ENCODE measurements at places on chromosomes 7 and 10.

DNA sequence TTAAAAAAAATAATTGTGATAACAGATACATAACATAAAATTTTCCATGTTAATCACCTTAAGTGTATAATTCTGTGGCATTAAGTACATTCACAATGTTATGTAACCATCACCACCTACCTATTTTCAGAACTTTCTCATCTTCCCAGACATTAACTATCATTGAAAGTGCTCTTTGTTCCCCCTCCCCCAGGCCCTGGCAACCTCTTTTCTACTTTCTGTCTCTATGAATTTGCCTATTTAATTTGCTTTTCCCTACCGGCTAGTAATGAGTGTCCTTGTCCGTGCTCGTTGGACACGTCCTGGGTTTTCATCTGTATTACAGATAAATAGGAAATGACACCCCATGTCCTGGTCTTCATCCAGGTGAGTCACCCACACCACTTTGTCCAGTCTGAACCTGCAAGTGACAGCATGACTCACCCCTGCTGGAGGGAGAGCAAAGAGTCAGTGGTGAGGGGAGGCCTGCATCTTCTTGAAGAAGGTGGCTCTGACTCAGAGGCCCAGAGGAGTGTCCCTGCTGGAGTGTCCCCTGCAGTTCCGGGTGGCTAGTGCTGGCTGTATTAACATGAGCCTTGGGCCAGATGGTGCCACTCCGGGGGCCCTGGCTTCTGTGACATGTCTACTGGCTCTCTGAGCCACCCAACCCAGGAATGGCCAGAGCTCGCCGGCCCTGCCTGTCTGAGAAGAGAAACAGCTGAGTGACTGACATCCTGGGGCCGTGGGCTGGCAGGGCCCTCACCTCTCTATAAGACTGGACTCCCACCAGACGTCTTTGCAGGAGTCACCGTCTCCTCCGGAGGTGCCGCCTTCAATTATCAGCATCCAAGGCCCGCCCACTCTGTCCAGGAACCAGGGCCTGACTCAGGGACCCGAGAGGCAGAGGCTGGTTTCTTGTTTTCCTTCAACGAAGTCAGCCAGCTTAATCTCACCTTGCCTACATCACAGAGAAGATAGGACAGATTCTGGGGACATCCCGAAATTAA, 503.2 kb upstream of the MKI67 start:
- DNase-seq, result no peak

DNA sequence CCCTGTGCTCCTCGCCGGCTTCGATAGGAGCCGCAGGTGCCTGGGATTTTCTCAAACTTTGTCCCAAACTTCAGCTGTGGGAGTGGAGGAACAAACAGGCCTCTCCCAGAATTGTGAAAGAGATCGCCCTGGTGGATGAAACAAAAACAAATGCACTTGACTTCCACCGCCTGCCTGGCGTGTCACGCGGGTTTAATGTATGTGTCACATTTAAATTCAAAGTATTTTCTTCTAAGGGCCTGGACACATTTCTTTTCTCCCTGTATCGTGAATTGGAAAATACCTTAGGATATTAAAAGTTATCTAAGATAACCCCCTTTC, 694 bp upstream of the WASL start:
- no peak for DNase-seq

DNA sequence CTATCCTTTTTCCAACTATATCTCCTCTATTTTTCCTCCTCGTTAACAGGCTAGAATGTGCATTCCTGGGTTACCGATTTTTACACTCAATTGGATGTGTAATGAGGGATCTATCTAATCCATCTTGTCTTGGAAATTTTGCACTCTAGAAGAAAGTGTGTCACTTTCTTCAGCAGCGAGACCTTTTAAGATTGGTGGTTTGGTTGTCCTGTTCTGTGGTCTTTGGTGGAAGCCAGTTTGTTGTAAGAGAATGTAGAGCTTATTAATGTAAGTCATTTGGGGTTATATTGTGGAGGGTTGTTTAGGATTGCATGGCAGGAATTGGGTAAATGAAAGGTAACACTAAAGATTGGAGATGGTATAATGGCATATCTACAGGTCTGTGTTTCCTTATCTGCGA, 16.7 kb downstream of the CDK1 start:
- DNase-seq, result no peak

- DNase-seq, result no peak
Observed at GRCh38 chr10:8045726-8046494, 8.6 kb upstream of the GATA3 start.

- no peak for DNase-seq
Observed at GRCh38 chr7:99531354-99531765, 20.6 kb downstream of the FAM200A start.

DNA sequence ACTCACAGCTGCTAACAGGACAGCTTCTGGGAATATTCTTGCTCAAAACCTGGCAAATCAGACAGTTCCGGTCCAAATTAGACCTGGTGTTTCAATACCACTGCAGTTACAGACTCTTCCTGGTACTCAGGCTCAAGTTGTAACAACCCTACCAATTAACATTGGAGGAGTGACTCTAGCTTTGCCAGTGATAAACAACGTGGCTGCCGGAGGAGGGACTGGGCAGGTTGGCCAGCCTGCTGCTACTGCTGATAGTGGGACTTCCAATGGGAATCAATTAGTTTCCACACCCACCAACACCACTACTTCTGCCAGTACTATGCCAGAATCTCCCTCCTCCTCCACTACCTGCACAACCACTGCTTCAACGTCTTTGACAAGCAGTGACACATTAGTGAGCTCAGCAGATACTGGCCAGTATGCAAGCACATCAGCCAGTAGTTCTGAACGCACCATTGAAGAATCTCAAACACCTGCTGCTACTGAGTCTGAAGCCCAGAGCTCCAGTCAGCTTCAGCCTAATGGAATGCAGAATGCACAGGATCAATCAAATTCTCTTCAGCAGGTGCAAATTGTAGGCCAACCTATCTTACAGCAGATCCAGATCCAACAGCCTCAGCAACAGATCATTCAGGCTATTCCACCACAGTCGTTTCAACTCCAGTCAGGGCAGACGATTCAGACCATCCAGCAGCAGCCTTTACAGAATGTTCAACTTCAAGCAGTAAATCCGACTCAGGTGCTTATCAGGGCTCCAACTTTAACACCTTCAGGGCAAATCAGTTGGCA, 2.1 kb downstream of the SP4 start:
- no peak for DNase-seq

DNA sequence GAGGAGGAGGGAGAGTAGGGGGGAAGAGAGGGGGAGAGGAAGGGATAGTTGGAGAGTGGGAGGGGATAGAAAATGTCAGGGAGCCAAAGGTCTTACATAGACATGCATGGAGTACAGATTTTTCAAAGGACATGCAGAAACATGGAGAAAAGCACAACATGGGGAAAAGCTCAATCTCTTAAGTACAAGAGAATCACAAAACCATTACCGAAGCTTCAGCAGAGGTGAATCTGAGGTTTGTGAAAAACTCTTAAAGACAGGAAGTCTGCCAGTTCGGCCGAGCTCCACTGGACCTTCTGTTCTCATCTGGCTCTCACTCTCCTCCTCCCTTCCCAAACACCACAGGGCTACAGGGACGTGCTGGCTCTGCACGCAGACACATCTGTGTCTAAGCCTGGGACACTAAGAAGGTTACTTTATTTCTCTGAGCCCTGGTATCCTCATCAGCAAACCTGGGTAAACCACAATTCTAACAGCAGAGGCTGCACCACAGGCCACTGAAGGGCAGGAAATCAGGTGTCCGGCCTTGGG, 133.9 kb downstream of the COBL start:
- DNase-seq, result no peak

DNA sequence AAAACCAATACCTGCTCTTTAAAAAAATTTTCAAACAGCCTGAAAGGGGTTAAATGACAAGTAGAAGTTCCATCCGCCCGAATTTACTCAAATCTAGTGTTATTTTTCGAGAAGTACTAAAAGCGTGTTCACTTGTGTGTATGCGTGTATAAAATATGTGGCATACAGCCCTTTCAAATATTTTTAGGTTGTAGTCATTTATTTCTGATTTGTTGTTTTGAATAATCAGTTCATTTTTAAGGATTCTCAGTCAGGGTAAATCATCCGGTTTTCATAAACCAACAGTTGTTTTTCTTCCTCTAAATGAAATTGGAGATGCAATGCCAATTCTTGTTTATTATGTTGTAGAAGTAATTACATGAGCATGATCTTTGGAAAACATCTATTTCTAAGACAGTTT, 6.9 kb upstream of the SUN1 start:
- no peak for DNase-seq

GRCh38 chr7:139854803-139855497, 25.9 kb downstream of the TBXAS1 start:
- DNase-seq, result no peak

- DNase-seq, result no peak
Observed at GRCh38 chr7:140176122-140176701, 571 bp downstream of the KDM7A start.

DNA sequence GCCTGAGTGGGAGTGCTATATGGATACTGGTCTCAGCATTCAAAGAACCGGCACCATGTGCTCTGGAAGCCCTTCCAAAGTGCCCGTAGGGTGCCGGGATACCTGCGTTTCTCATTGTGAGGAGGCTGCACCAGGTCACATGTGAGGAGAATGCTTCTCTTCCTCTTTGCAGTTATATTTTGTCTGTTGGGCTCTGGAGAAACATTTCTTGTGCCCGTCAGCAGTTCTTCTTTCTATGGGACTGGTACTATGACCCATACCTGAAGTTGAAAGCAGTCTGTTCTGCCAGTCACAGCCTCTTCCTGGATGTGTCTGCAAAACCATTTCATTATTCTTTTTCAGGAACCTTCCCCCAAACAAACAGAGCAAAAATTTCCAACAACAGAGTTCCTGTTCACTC, 465.0 kb downstream of the SUGCT start:
- no peak for DNase-seq

- no peak for DNase-seq
Observed at GRCh38 chr10:78805176-78805575, 263.6 kb upstream of the ZMIZ1 start.

DNA sequence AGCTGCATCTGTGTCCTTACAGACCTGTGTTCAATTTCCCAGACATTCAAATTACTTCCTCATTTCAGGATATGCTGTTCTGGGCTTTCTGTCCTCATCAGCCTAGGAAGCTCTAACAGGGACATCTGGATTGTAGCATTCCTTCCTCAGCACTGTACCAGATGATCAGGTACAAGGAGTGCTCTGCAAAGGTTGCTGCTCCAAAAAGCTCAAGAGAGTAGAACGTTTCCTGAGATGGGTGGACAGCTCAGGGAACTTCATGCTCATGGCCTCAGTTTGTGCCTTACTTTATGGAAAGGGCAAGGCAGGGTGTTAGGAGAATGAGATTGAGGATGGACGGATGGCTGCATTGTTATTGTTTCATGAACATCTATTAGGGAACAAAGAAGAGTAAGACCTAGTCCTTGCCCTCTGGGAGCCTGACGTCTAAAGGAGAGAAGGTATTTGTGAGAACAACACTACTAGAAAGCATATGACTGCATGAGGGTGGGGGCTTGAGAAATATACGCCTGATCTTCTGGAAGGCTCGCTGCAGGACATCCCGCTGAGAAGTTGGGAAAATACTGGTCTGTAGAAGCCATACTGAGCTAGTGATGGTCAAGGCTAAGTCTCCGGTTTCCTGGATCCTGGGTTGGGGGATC, 10.5 kb upstream of the ZNF212 start:
- no peak for DNase-seq

GRCh38 chr7:33425395-33425794, 296.0 kb downstream of the BBS9 start:
- DNase-seq, result no peak

GRCh38 chr7:44279286-44279685, 46.1 kb downstream of the CAMK2B start:
- DNase-seq, result no peak

- DNase-seq, result no peak
Observed at GRCh38 chr10:13483073-13483472, 45.7 kb downstream of the BEND7 start.

- DNase-seq, result no peak
Observed at GRCh38 chr10:15035385-15036301, 8.1 kb upstream of the OLAH start.

DNA sequence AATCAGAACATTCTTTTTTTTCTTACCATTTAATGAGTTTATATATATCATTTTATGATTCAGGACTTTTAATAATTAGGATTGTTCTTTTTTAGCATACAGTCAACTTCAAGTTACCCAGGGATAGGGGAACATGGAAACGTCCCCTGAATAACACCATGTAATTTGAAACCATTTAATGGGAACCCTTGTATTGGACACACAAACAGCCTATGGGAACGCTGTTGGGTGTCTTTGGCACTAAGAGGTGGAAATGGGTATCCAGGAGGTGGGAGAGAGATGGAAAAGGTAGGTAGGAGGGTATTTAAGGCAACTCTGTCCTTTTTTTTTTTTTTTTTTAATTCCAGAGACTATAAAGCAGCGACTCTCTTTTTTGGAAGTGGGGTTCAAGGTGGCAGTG, 2.6 kb downstream of the LUC7L2 start:
- no peak for DNase-seq

DNA sequence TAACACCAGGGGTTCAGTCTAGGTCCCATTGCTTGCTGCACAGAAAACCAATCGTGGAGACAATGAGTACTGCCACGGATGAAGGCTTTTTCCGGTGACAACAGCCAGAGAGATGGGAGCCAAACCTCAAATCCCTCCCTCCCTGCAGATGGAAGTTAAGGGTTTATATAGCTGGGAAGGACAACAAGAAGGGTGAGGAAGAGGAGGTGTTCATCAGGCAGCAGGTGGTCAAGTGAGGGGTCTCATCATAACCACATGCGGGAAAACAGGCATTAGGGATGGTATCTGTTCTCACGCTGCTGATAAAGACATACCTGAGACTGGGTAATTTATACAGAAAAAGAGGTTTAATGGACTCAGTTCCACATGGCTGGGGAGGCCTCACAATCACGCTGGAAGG, 91.3 kb downstream of the MKX start:
- DNase-seq, result no peak

DNA sequence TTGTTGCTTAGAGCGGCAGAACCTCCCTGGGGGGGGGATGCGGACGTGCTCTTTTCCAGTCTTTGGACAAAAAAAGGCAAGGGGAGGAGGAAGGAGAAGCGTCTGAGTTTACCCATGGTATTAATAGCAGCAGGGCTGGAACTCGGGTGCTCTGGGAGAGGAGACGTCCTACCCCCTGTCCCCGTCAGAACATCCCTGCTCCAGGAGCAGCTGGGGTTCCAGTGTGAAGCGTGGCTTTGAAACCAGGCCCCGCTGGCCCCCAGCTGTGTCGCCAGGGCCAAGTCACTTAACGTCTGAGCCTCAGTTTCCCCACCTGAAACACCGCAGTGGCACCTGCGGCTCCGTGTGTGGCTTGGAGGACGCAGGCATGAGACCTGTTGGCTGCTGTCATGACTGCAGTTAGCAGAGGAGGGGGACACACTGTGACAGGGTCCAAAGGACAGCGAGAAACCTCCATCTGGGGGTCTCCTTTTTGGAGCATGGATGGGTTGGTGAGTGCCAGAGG, 1.4 kb downstream of the AMZ1 start:
- no peak for DNase-seq

Data from stimulated activated CD8-positive, alpha-beta memory T cell treated with anti-CD3 and anti-CD28 coated beads, Interleukin-4, amount 100 ng/mL, for 1 hour (primary cell).